ENCODE measurements at places on chromosomes 16 and 17.

DNA sequence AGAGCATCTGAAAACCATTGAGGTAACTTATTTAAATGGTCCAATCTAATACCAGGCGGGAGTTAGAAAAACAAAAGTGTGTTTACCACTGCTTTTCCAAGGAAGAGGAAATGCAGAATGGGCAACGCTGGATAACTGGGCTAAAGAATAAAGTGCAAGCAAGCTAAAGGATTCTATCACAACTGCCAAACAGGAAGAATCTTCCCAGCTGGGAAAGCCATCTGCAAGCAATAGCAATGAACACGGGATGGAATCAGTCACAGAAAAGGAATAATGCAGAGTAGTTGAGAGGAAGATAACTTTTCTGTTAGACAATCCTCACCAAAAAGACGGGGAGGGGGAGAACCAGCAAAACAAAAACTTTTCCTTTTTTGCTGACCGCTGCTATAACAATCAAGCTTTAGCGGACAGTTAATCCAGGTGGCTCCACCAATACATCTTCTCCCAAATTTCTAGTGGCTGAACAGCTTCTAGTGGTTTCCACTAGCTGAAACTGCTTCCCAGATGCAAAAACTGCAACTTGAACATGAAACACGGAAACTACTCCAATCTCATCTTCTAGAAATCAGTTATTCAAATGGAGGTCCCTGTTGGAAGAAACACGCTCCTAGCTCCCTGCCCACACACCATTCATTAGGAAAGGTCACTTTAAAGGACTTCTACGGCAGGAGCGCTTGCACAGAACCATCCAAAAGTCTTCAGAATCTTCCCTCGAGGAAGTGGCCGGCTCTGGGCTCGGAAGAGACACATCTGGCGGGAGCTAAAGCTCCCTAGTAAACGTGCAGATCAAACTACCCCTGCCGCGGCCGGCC lies 929 bp downstream of the TMEM11 start:
- no peak for DNase-seq

DNA sequence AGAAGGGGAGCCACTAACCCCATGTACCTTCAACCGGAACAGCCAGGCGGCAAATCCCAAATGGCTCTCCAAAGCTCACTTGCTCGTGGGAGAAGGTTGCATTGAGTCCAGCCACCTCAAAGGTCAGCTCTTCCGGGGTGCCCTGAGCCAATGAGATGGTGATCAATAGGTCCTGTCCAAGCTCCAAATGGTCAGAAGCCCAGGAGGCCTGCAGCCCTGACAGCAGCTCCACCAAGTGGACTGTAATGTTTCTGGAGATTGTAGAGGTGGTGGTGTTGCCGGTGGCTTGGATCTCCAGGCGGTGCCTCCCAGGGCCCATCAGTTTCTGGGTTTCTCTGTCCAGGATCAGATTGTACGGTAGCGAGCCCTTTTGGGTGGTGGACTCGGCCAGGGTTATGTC lies 39.9 kb upstream of the BCO1 start:
- DNase-seq, result no peak

GRCh38 chr17:80959330-80960036 lies 32.2 kb upstream of the CHMP6 start:
- no peak for DNase-seq

GRCh38 chr17:73376636-73377035 lies 64.8 kb upstream of the CDC42EP4 start:
- no peak for DNase-seq

- DNase-seq, result no peak
Observed at GRCh38 chr17:34997355-34997862, 17.1 kb downstream of the LIG3 start.

DNA sequence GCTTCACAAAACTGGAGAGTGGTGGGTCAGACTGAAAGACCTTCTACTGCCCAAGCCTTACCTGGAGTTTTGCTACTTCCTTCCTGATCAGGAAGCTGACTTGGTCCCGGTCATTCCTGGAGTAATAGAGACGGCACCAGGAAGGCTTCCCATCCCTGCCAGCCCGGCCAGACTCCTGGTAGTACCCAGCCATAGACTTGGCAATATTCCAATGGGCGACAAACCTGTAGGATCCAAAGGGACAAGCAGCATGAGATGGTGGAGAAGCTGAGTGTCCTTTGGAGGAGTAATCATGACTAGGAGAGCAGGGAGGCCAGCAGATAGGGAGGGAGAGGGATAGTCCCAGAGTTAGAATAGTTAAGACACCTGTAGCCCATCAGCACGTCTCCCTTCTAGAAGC lies 8.7 kb downstream of the RECQL5 start:
- DNase-seq, result no peak

DNA sequence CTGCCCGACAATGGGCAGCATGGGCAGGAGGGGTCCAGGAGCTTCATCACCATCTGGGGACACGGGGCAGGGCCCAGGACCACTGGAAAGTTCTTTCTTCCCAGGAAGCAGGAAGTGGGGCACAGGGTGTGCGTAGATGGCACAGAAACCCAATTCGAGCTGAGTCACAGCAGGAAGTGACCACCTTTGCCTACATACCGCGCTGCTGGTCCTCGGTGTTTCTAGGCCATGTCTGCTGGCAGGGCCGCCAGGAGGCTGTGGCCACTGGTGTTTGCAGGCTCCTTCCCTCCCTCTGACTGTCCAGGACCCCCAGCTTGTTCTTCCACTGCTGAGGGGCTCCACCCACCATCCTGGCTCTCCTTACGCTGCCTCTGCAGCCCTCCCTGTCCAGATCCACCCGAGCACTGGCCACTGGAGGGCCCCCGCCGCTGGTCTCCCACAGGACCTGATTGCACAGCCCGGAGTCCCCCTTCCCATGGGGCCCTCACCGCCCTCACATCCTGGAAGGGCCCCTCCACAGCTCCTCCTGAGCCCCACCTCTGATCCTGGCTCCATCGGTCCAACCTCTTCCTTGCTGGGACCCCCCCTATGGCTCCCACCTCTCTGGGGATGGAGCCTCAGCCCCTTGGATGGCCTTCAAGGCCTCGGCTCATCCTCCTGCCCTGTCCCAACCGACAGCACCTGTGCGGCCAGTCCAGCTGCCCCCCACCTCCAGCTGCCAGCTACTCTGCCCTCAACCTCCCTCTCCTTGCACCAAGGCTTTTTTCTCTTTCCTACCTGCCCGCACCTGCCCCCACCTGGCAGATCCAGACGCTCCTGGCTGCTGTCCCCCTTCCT lies 14.5 kb upstream of the RASD1 start:
- no peak for DNase-seq

DNA sequence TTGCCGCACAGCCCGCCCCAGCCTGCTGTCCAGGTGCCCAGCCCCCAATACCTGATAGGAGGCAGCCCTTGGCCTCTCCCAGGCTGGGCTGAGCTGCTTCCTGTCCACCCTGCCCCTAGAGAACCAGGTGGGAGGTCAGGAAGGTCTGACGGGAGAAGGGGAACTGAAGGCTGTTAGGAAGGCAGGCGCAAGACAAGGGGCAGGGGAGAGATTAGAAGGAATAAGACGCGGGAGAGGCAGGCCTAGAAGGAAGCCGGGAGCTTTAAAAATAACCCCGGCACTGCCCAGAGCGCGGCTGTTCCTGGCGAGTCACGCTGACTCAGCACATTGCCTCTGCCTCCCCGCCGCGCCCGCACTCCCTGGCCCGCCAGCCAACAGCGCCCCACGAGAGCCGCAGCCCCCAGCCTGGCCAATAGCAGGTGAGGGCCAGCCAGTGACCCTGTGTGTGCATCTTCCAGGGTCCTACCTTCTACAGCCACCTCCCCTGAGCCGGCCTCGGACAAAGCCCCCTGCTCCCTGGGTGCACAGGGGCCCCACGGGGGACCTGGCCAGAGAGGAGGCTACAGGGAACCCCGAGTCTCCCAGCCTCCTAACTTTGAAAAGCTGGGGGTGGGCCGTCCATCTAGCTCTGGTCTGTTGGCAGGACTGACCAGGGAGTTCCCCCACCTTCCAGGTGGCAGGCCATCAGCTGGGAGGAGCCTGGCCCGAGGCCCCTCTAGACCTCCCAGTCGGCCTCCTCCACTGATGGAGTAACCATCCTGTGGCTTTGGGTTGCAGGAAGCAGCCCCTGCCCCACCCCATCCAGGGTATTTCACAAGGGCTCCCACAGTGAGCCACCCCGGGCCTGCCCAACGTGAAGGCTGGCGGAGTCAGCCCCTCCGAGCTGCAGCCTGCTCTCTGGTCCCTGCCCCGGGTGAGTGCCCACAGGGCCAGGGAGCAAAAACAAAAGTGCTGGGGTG lies 4.0 kb downstream of the MAFG start:
- DNase-seq, result peak; percentile 68

DNA sequence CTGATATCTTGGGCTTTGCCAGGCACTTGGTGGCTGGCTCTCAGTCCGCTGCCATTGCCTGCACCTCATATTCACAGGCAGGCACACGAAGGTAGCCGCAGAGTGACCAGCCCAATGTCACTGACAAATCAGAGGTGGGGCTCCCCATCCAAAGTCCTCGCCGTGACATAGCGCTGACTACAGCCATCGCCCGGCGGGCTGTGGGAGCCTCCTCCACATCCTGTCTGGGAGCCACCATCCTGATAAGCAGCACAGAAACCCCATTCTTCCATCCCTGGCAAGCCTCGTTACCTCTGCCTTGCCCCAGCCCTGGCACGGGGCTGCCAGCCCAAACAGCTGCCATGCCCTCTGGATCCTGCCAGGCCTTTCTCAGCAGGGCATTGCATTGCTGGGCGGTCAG lies 437.8 kb downstream of the SLC39A11 start:
- no peak for DNase-seq
